ENCODE measurements at places on chromosomes 1 and 21. TPM values are rescaled to one million over a fixed set of nuclear protein-coding genes. Genes with fewer than 3 reads are reported as not detected.

- DNase-seq = no peak
Measured at GRCh38 chr1:55092475-55092874, 53.1 kb downstream of the PCSK9 start.

DNA sequence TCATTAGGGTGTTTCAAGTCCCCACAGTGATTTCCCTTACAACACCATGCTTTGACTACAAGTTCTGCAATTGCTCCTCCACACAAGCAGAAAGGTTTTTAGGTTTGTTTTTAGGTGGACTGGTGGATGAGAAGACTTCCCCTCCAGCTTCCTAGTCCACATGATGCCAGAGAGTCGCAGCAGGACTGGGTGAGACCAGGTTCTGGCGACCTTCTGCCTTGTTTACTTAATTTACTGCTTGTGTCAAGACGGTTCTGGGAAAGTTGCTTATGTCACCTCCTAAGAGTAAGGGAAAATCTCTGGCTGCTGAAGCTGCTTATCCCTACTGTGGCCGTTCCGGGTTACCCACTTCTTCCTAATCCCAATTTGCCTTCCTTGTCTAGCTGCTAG is 76.4 kb downstream of the GLUL start:
- peak; percentile 32 for DNase-seq

C1orf198 gene
- total RNA-seq = 399 TPM

DNA sequence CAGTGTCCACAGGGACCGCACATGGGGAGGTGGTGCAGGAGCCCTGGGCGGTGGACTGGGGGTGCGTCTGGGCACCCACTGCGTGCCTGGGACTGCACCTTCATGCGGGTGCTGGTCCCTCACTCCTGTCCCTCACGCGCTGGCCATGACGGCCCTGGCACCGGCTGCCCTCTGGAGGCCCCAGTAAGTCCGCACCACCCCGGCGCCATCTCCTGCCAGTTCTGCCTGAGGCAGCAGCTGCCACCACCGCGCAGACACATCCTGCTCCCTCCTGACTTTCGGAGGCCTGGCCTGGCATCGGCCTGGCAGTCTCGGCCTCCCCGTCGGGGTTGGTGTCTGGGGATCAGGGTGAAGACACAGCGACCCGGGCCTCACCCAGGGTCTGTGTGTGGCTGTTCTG is 64.8 kb downstream of the MORN1 start:
- DNase-seq = no peak

DNA sequence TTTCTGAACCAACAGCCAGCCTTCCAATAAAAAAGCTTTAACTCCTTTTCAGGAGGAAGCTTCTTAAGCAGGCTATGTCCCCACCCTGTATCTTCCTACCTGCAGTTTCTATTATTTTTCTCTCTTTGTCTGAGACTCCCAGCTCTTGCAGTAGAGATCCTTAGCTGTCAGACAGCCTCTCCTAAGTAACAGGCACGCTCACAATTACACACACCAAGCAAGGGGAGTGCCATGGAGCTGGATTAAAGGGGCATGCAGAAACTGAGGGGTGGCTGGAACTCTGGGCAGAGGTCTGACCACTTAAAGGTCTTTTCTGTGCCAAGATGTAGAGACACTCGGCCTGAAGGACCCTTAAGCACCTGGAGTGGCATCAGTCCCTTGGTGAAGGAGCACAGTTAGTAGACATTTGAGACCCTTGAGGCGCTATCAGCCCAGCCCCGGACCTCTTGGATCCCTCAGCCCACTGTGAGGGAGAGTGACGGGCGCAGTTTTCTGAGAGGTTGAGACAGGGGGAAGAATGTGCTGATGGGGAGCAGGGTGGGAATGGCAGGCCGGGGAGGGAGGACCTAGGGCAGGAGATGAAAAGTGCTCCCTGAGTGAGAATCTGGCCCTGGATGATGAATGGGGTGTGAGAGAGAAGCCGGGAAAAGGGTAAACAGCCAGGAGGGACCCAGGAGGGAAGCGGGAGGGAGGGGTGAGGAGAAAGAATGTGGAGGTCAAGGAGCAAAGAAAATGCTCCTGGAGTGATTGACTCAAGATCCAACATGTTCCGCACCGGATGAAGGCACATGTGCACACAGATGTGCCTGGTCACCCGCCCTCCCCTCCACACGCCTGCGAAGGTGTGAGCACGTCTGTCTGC is 13.3 kb downstream of the PLXNA2 start:
- DNase-seq = no peak

GRCh38 chr1:110879758-110880606 is 7.0 kb downstream of the CD53 start:
- no peak for DNase-seq

- no peak for DNase-seq
Measured at GRCh38 chr21:31830701-31831100, 42.1 kb upstream of the HUNK start.

- DNase-seq = no peak
Measured at GRCh38 chr21:26070121-26070520, 100.4 kb downstream of the APP start.

GRCh38 chr1:32816676-32817158 is 441 bp downstream of the YARS1 start:
- DNase-seq = peak; percentile 56

NR0B2 gene
- total RNA-seq = not detected

CREG1 gene
- 22.9 TPM for total RNA-seq

IL20 gene
- 0.86 TPM for total RNA-seq

- no peak for DNase-seq
Measured at GRCh38 chr1:46399307-46399706, 5.2 kb downstream of the FAAH start.

DNA sequence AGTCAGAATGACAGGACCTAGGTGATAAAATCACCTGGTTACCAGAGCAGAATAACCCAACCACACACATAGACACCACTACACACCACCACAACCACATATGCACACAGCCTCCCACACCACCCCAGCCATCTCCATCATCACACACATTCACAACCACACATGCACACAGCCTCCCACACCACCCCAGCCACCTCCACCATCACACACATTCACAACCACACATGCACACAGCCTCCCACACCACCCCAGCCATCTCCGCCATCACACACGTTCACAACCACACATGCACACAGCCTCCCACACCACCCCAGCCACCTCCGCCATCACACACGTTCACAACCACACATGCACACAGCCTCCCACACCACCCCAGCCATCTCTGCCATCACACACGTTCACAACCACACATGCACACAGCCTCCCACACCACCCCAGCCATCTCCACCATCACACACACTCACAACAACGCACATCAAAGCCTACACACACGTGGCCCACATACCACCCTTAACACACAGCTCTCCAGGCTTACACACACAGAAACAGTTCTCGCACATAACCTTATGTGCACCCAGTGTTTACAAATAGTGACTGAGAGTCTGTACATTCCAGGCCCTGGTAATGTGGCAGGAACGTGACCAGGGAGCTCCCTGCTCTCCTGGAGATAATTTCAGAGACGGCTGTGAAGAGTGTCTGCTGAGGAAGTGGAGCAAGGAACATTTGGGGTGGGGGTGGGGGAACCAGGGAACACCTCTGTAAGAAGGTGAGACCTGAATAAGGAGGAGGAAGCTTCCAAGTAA is 3.3 kb upstream of the GJB3 start:
- no peak for DNase-seq

GRCh38 chr1:158071138-158071537 is 77.7 kb downstream of the KIRREL1 start:
- DNase-seq = no peak

- DNase-seq = no peak
Measured at GRCh38 chr1:194273660-194274059, 1087.2 kb upstream of the B3GALT2 start.

AGTRAP gene
- 41.9 TPM for total RNA-seq

MYCL gene
- not detected for total RNA-seq

GRCh38 chr21:44724926-44725325 is 13.6 kb upstream of the TSPEAR start:
- no peak for DNase-seq

STXBP3 gene
- total RNA-seq = 79.5 TPM

KCNJ9 gene
- not detected for total RNA-seq

- DNase-seq = no peak
Measured at GRCh38 chr1:243508303-243508713, 252.5 kb downstream of the SDCCAG8 start.

- no peak for DNase-seq
Measured at GRCh38 chr1:93620841-93621210, 60.8 kb downstream of the BCAR3 start.

GRCh38 chr1:19710825-19711611 is 46.3 kb downstream of the HTR6 start:
- no peak for DNase-seq

AIRE gene
- not detected for total RNA-seq

S100A3 gene
- 20.3 TPM for total RNA-seq

- DNase-seq = no peak
Measured at GRCh38 chr1:116489231-116489697, 81.6 kb downstream of the CD58 start.

- no peak for DNase-seq
Measured at GRCh38 chr1:96554364-96554763, 167.2 kb upstream of the PTBP2 start.

- peak; percentile 65 for DNase-seq
Measured at GRCh38 chr1:156082309-156083091, at the start of gene MEX3A. Gene MEX3A (minus strand): TSS chr1:156082465. CDS start chr1:156081998, 467 bp downstream.

- DNase-seq = no peak
Measured at GRCh38 chr1:63934697-63935096, 160.9 kb downstream of the ROR1 start.

DNA sequence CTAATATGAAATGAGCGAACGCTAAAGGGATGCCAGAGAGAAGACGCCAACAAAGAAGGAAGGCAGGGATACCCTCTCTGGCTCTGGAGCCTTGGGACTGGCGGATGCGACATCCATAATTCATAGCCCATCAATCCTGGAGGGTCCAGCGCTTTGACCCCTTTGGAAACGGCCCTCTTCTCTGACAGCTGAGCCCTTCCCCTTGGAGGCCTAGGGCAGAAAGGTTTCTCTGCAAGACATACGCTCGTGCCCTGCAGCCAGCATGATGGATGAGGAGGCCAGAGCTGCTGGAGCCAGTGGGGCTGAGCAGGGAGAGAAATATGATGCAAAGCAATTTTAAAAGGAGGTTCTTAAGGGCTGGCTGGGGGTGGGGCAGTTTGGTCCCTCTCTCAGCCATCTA is 22.2 kb downstream of the OPTC start:
- no peak for DNase-seq

- no peak for DNase-seq
Measured at GRCh38 chr1:191592907-191593306, 565.4 kb upstream of the RGS18 start.

LEPR gene
- 47.7 TPM for total RNA-seq

LCE1C gene
- not detected for total RNA-seq

LINGO4 gene
- total RNA-seq = not detected

All from fibroblast of villous mesenchyme (primary cell).